ENCODE measurements at places on chromosomes 1 and 21.

- no peak for DNase-seq
Measured at GRCh38 chr1:160996178-160996577, 24.8 kb downstream of the F11R start.

DNA sequence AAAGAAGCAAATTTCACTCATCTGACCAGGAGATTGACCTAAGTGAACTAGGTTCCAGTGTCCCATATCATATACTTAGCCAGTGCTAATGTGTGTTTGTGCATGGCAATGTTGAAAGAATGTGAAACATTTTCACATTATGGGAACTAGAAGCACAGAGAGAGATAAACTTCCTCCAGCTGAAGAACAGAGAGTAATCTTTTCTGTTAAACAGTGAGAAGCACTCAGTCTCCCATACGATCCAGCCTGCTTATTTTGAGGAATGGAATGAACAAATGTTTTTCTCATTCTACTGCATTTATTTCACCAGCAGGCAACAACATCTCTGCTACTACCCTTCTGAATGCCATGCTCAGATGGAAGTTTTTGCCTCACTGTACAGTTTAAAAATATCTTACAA is 170.5 kb downstream of the TTLL7 start:
- no peak for DNase-seq

- no peak for DNase-seq
Measured at GRCh38 chr1:29011775-29012174, 97.4 kb downstream of the EPB41 start.

- no peak for DNase-seq
Measured at GRCh38 chr1:232213928-232214327, 416.0 kb downstream of the SIPA1L2 start.

GRCh38 chr1:78651241-78651640 is 1.6 kb downstream of the IFI44 start:
- DNase-seq: no peak

DNA sequence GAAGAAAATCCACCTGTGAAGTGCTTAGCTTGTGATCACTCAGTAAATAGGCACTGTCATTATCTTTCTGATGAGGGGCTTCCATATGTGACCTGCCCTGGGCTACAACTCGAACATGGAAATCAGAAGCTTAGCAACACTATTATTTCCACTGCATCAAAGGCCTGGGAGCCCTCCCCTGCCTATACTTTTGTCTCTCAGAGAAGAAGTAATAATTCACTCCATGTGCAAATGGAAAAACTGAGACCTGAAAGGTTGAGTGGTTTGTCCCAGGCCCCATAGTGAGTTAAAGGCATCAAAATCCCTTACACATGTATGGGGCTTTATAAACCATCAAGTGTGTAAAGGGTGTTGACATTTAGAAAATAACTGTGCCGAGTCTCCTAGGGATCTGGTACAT is 20.9 kb downstream of the SOX13 start:
- DNase-seq: no peak

- no peak for DNase-seq
Measured at GRCh38 chr1:212607913-212608391, 609 bp upstream of the ATF3 start.

DNA sequence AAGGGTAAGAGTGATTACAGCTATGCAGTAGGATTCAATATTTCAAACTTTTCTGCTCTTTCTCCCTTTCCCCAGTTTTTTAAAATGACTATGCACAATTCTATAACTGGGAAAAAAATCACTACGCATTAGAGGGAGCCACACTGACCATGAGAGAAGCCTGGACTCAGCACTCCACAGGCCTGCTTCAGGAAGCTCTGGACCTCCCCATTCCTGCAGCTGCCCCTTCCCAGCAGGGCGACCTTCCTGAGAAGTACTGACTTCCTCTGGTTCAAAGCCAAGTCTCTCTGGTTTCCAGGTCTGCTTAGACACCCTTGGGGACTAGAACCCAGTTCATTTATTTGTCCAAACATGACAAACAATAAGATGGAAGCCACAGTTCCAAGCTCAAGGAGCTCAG is 42.0 kb upstream of the CLSTN1 start:
- no peak for DNase-seq

- no peak for DNase-seq
Measured at GRCh38 chr1:79353224-79353623, 346.7 kb upstream of the ADGRL4 start.

GRCh38 chr1:244461245-244462071 is at the start of gene CATSPERE:
TSS of gene CATSPERE (plus strand) at chr1:244461273. CDS start at chr1:244461430, 157 bp downstream.
- DNase-seq: peak; percentile 95

DNA sequence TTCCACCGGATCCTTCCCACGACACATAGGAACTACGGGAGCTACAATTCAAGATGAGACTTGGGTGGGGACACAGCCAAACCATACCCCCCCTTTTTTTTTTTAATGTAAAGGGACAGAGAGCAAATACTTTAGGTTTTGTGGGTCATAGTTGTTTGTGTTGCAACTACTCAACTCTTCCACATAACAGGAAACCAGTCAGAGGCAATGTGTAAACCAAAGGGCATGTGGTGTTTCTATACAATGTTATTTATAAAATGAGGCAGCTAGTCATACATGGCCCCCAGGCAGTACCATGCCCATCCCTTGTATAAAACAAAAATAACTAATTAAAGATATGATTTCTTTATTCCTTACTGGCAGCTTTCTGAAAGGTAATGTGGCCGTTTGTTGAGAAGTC is 845.4 kb upstream of the ADAMTS5 start:
- no peak for DNase-seq

DNA sequence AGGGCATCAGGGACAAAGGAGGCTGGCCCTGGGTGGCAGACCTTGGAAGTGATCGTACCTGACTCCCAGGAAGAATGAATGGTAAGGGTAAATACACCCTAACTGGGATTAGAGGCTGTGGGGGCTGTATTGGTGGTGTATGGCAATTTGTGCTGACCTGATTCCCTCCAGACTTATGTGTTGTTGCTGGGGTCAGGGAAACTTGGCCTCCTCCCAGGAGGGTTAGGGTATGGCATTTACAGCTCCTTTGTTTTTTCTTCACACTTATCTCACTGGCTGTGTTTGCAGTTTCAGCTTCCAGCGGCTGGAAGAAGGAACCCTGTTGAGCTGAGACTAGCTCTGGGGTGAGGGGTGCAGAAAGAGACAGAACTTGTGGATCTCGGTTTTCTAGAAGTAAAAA is 8.2 kb downstream of the VANGL1 start:
- DNase-seq: no peak

GRCh38 chr1:235854347-235854746 is 12.4 kb downstream of the LYST start:
- no peak for DNase-seq

DNA sequence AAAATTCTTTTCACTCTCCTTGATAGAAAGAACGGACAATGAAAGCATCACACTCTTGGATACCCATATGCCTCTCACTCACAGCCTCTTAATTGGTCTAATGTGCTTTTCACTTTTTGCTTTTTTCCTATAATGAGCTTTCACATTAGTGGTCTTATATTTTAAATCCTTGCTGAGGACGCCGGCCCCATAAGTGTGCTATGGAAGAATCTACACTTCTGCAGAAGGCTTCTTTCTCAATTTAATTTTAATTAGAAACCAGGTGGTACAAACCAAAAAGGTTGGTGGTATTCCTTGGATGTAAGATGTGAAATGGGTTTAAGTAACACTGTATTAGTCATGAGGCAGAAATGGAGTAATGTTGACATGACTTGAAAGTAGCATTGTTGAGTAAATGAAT is 190.6 kb upstream of the NFIA start:
- DNase-seq: no peak

GRCh38 chr21:18030248-18030647 is 211.1 kb upstream of the C21orf91 start:
- DNase-seq: no peak

DNA sequence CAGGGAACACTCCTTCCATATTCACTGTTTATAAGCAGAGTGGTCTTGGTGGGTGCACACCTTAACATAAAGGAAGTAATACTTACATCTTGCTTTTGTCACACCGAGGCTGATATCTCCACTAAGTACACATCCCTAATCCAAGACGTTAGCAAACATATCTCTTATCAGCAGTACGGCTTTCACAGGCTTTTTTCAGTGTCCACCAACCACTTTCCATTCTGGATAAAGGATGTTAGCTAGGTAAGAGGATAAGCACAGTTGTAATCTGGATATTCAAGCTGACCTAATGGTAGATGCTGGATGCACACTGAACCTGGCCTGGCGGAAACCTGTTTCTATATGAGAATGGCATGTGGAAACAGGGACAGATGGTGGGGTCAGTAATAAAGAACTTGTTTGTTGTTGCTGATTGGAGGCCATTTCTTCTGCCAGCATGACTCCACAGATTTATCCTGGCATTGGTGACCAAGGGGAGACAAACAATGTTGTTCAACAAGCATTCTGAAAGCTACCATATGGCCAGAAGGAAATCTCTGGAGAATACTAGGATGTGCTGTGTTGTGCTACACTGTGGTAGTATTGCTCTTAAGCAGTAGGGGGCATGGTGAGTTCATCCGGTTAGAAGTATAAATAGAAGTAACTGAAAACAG is 416.4 kb downstream of the PTBP2 start:
- no peak for DNase-seq

GRCh38 chr1:201916649-201917249 is 28.1 kb downstream of the SHISA4 start:
- peak; percentile 96 for DNase-seq

- DNase-seq: no peak
Measured at GRCh38 chr1:177328251-177328650, 157.5 kb downstream of the BRINP2 start.

- DNase-seq: no peak
Measured at GRCh38 chr1:215844266-215844665, 277.2 kb downstream of the KCTD3 start.

- DNase-seq: peak; percentile 92
Measured at GRCh38 chr1:205631010-205631767, 622 bp downstream of the ELK4 start.
